ENCODE measurements at places on chromosomes 5 and 9.

GRCh38 chr9:37778534-37778933, 6.3 kb downstream of the EXOSC3 start:
- no peak for DNase-seq

DNA sequence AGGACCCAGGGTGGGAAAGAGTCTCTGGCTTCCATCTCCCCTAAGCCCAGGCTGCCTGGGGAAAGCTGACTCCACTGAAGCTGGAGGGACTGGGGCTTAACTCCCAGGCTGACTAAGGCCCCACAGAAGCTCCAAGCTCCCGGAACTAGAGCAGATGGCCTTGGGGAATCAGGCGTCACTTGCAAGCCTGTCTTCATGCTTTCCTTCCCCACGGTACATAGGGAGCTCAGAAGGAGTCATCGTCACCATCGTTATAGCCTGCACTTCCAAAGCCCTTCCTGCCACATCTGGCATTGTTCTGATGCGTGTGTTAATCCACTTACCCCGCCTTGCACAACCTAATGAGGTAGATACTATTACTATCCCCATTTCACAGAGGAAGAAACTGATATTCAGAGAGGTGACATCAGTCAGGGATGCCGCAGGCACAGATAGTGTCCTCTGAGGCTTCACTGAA, 11.5 kb downstream of the AQP3 start:
- DNase-seq = peak; percentile 9

DNA sequence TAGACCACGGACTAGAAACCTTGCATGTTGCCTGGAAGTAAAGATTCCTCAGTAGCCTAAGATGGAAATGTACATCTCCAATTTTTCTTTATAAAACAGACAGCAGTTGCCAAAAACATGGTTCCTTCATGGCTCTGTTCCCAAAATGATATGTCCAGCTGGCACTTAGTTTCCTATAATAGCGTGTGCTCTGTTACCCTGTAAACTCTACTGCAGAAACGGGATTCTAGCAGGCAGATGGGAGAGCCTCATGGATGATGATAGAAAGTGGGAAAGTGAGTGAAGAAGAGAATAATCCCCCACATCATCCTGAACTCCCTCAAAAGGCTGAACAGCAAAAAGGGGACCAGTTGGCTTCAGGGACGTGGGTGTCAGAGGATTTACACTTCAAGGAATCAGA, 118.2 kb downstream of the FRMD3 start:
- DNase-seq = no peak

- no peak for DNase-seq
Measured at GRCh38 chr5:140262839-140263238, 40.1 kb downstream of the PFDN1 start.

GRCh38 chr5:17432569-17432968, 65.5 kb upstream of the TAF11L2 start:
- DNase-seq = no peak

Measured in hematopoietic multipotent progenitor cell treated with erythropoietin and hydrocortisone succinate and interleukin-3 and kit ligand, for 6 days (in vitro differentiated cells).